Activated gamma-delta T cell treated with anti-CD3 and anti-CD28 coated beads, Interleukin-2, amount 50 U/mL, for 16 hours (primary cell): ENCODE measurements at places on chromosomes 12 and 14.

GRCh38 chr12:104596898-104597843, 140.4 kb downstream of the CHST11 start:
- DNase-seq, result no peak

DNA sequence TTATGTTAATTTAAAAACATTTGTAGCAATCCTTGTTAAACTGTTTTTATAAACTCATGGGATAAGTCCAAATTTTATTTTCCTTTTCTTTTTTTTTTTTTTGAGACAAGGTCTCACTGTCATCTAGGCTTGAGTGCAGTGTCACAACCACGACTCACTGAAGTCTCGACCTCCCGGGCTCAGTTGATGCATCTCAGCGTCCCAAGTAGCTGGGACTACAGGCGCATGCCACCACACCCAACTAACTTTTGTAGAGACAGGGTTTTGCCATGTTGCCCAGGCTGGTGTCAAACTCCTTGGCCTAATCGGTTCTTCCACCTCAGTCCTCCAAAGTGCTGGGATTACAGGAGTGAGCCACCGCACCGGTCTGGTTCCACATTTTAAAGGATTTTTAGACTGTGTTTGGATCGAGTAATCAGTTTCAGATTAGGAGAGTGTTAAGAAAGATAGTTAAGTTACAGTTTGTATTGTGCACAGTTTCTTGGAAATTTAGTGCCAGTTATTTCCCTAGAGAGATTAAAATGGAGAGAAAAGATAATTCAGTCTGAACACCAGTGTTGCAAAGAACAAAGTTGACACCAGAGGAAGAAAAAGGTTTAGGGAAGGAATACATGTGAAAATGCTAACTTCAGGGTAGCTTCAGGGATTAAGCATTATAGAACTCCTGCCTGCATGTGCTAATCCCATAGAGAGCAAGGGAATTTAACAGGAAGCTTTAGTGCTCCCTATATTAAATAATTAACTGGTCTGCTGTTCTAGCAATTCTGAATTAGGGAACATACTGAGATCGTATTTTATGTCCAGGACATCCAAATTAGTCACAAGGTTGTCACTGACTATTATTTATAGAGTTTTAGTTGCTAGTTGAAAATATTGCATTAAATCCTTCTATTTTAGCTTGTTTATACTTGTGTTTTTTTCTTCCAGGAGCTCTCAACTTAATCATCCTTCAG, 10.1 kb downstream of the RAP1B start:
- no peak for DNase-seq

DNA sequence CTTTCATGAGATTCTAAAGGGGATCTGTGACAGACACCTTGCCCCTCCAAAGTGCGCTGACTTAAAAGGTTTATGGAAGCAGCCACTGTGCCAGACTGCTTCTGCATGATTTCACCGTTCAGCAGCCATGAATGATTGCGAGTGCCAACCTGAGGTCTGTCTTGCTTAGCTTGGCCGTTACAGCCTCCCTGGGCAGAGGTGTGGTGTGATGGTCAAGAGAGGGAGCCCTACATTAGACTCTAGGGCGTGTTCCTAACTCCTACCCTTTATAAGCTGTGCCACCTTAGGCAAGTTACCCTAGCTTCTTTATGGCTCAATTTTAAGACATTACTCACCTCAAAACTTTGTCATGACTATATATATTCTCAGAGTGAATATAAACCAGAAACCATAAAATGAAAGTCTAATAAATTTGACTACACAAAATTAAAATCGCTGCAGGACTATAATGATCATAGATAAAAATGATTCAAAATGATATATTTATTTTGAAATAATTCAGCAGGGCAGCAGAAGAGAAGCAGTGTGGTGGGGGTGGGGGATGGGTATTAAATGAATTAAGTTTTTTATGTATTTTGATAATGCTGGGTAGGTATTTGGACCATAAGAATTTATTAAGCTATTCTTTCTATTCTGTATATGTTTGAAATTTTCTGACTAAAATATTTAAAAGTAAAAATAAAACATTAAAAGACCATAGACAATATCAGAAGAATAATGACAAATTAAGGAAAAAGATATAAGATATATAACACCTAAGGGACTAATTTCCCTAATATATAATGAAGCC, 47.7 kb upstream of the MBIP start:
- DNase-seq, result no peak

- no peak for DNase-seq
These were observed 35.5 kb downstream of the TCTN1 start for GRCh38 chr12:110649341-110649847.

DNA sequence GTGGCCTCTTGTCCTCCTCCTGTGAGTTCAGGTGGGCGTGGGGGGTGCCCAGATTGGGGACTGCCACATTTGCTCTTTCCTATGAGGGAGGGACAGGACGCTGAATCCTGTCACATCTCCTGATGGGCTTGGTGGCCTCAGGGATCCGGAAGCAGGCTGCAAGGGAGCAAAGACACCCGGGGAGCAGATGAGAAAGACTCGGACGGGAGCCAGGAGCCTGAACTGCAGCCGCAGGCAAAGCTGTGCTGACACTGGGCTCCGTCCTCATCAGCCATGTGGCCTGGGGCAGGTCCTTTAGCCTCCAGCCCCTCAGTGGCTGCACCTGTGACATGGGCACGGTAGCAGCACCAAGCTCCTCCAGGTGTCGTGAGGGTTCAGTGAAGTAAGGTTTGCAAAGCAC, 40.8 kb upstream of the RFLNA start:
- DNase-seq, result no peak

GRCh38 chr14:106372870-106373652, 846.7 kb downstream of the TMEM121 start:
- DNase-seq, result peak; percentile 67

GRCh38 chr12:109264943-109265650, 44.0 kb downstream of the FOXN4 start:
- DNase-seq, result no peak

DNA sequence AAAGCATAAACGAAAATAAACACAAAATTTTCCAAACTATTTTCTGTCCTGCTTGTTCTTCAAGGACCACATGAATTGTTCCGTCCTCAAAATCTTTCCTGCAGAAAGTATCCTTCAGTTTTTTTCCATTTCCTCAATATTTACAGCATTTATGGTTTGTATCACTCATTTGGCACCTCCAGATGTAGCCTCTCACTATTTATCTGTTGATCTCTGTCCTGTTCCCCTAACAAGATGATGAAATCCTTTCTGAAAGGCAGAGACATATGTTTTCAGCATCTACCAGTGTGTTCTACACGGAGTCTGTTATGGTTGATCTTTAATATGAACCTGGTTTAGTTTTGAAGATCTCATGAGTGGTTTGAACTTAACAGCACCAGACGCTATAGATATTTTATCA, 490.2 kb downstream of the NELL2 start:
- DNase-seq, result no peak

DNA sequence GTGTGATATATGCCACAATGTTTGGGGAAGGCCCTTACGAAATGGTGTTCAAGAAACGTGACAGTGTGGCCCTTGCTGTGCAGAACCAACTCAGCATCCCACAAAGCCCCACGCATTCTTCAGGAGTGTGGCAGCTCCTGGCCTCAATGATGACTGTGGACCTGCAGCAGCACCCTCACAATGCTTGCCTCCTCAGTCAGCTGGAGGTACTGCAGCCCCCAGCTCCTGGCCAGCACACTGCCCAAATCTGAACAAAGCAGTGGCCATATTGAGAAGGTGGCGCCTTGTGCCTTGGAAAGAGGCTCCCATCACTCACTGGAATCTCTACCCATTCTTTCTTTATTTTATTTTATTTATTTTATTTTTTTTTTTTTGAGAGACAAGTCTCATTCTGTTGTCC, 10.4 kb downstream of the POLE2 start:
- no peak for DNase-seq

- DNase-seq, result no peak
These were observed 36.4 kb upstream of the SMOC1 start for GRCh38 chr14:69842686-69843420.

DNA sequence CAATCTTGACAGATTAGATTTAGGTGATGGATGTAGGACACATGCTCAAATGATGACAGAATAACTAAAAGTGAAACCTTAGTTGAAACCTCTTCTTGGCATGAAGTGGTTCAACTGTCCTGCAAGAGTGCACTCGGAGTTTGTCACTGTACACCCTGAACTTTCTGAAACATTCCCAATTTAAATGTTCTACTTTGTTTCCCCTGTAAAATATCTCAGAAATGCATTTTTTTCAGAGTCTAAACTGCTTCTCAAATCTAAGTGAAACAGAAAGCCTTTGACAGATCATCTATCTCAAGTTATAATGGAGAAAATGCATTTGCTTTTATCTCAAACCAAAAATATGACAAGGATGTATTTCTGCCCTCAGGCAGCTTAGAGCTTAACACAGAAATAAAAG, 66.0 kb downstream of the BHLHE41 start:
- no peak for DNase-seq

- no peak for DNase-seq
These were observed 8.1 kb upstream of the IRF2BPL start for GRCh38 chr14:77036484-77037214.

DNA sequence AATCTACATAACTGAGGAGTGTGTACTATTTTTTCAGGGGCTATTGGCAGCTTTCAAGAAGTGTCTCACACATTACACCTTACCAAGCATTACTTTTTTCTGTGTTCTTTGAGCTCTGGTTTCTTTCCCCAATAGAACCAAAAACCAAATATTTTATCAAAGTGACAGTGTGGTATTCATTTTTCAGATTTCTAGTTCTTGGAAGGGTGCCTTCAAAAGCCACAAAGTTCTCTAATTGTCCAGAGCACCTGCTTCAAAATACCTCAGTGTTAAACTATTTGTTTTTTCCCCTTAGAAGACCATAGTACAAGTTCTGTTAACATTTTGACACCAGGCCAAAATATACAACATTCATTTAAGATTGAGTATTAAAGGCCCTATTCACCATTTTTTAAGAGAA, 515.7 kb downstream of the ETNK1 start:
- DNase-seq, result no peak

DNA sequence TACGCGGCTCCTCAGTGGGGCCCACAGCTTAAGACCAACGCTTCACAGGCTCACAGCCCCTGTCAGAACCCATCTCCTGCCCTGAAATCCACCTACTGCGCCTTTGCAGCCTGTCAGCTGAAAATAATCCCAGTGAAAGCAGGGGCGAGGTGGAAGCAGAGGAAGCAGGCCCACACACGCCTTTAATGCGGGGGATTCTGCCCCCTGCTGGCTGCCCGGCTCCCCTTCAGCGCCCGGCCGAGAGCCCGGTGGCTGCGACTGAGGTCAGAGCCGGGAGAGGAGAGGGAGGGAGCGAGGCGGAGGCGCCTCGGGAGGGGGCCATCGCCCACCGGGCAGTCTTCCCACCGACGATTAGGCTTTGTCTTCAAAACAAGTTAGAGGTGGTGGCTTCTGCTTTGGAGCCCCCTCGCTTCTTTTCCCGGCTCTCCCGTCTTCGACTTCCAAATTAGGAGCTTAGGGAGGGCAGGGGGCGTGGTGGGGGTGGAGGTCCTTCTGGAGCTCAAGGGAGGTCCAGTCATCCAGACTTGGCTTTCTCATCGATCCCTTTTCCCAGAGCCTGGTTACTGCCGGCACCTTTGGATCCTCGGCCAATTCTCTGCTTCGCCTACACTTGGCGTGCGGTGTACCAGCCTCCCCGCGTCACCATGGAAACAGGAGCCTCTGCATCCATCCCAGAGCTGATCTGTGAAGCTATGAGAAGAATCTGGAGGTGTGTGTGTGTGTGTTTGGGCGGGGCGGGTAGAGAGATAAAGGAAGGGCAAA, 25.2 kb upstream of the RND1 start:
- peak; percentile 49 for DNase-seq

GRCh38 chr14:72472845-72473244, 421.1 kb downstream of the DPF3 start:
- DNase-seq, result no peak

- no peak for DNase-seq
These were observed 16.6 kb downstream of the KCTD10 start for GRCh38 chr12:109460538-109460937.

GRCh38 chr14:93458234-93458633, 27.5 kb downstream of the UNC79 start:
- no peak for DNase-seq

- DNase-seq, result no peak
These were observed 178.5 kb downstream of the SSPN start for GRCh38 chr12:26373606-26374495.

GRCh38 chr12:74722709-74723108, 185.1 kb downstream of the ATXN7L3B start:
- no peak for DNase-seq

DNA sequence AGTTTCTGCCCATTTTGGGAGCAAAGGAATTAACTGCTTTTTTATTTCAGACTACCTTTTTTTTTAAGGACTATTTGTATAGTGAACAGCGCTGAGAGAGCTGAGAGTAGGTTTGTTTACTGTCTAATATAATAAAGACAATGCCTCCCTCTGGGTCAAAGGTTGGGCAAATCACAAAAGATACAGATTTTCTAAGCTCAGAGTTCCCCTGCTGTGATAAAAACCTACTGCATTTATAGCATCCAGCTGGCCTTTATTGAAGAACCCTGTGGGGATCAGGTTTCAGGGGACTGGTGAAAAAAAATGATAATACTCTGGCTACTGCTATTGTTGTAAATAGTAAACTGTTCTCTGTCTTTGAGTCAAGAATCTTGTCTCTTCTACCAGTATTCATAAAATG, 28.7 kb downstream of the CCDC59 start:
- DNase-seq, result no peak

DNA sequence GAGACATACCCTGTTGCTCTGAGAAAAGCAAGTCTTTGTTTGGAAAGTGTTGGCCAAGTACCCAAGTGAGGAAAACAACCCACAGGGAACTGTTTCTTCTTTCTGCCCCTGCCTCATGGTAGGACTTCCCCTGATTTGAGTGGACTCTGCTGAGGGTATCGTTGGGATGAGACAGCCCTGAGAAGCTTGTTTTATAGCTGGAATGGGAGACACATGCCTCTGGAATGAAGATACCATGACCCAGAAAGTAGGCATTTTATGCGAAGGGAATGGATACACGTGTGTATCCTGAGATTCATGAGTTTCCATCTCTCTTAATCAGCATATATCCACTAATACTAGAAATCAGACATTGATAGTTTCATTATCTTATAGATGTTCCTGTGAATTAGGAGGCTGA, 382.3 kb downstream of the ATP23 start:
- DNase-seq, result no peak

- DNase-seq, result no peak
These were observed 219.7 kb downstream of the ZFP36L1 start for GRCh38 chr14:68573126-68573525.

DNA sequence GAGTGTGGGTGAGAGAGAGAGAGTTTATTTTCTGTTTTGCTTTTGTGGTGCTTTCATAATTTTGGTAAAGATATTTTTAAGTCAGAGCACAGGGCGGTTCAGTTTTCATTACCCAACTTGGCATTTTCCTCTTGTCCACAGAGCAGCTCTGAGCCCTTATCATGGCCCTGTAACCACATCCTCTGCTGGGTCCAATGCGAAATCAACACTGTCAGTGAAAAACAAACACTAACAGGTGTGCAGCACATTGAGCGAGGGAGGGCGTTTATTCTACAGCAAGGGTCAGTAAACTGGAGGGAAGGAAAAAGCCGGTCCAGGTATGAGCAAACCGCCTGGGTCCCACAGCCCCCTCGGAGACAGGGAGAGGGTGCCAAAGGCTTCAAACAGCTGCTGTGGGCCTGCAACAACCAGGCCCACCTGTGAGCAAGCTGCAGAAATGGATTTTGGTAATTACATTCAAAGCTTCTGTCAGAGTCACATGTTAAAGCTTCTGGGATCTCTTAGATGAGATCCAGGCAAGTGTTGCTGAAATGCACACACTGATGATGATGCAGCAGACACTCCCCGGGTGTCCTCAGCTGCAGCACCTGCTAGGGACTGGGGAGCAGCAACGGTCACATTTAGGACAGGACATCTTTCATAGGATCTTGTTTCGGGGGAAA, 132.7 kb upstream of the DYRK2 start:
- no peak for DNase-seq
